SK-MEL-5 (cell line): ENCODE measurements at places on chromosomes 13 and 19. TPM values are rescaled to one million over a fixed set of nuclear protein-coding genes. Genes with fewer than 3 reads are reported as not detected.

Gene ERICH6B
- total RNA-seq: not detected in 2 replicates

Gene KCNJ14
- 0.58 and 0.64 TPM in 2 replicates for total RNA-seq

Gene FLT3
- not detected in 2 replicates for total RNA-seq

Gene POGLUT2
- not detected in 2 replicates for total RNA-seq

Gene PPP1R15A
- total RNA-seq: 26.3 and 30.2 TPM in 2 replicates

Gene NANOS2
- total RNA-seq: not detected in 2 replicates

Gene WASF3
- total RNA-seq: 17.2 and 17.4 TPM in 2 replicates

Gene ATXN8OS
- not detected in 2 replicates for total RNA-seq

- no peak for DNase-seq
These were observed 17.9 kb downstream of the BTBD2 start for GRCh38 chr19:1997353-1998233.

- no peak for DNase-seq
These were observed 181.5 kb downstream of the TSHZ3 start for GRCh38 chr19:31167690-31168089.

- no peak for DNase-seq
These were observed 58.0 kb upstream of the PDCD5 start for GRCh38 chr19:32522967-32523366.

DNA sequence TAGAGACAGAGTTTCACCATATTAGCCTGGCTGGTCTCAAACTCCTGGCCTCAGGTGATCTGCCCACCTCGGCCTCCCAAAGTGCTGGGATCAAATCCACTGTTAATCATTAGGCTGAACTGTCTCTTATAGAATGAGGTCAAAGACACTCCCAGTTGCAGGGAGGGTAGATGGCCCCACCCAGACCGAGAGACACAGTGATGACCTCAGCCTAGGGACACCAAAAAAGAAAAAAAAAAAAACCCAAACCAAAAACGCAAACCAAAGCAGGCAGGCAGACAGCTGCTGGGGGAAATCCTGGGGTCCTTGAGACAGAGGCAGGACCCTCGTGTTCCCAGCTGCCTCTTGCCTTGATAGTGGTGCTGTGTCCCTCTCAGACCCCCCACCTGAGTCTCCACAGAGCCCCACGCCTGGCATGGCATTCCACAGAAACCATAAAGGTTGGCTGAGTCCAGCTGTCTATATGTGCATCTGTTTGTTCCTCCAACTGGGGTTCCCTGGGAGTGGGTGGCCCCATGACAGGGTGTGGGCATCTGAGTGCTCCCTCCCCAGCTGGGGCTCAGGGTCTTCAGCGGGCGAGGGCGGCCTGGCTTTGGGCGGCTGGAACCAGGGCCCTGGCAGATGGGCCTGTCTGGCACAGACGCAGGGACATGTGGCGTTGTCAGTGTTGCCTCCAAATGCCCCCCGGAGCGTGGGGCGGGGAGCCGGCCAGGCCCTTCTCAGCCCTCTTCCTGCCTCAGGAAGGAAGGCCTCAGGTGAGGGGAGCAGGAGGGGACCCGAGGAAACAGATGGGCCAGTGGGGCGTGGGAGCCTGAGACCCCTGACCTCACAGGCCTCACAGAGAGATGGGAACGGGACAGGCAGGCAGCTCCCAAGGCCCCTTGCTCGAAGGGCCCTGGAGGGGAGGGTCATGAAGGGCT is 5.2 kb downstream of the DAND5 start:
- no peak for DNase-seq

DNA sequence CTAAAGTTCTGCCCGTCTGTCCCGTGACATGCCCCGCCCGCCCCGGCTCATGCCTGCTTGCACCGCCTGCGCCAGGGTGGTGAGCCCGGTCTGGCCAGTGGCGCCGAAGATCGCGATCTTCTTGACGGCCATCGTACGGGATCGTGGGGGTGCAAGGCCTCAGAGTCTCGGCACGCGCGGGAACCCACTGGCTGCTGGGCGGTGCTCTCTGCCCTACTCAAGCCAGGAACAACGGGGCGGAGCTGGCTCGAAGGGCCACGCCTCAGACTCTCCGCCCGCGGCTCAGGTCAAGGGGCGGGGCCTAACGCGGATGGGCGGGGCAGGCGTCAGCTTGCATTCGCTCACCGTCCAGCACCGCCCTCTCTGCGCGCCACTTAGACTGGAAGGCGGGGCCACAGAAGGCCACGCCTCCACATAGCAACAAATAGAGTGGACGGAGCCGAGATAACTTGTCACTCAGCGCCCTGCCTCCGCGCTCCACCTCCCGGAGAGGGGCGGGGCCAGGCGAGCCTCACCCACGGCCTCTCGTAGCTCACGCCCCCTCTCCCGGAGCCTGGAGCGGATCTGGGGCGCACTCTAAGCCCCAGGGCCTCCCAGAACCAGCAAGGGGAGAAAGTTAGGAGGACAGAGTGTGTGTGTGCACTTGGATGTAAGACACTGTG is at the start of gene BLVRB:
BLVRB (minus strand) TSS at position 189 of the 662 bp plus-strand sequence; CDS start at position 132, 57 bp downstream.
- peak; percentile 98 for DNase-seq

GRCh38 chr13:72462166-72462565 is 265.3 kb downstream of the MZT1 start:
- DNase-seq: no peak

DNA sequence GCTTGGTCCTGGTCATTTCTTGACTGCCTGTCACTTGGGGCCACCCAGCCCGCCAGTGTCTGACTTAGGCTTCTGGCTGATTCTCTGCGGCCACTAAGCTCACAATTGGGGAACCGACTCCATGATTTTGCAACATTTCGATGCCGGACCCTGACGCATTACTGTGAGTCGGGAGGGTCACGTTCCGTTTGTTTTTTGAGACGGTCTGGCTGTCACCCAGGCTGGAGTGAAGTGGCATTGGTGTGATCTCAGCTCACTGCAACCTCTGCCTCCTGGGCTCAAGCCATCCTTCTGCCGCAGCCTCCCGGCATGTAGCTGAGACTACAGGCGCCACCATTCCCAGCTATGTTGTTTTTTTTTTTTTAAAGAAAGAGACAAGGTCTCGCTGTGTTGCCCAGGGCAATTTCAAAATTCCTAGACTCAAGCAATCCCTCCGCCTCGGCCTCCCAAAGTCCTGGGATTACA is 3.2 kb upstream of the ADAT3 start:
- DNase-seq: no peak

- DNase-seq: no peak
These were observed 155.1 kb downstream of the SUCLA2 start for GRCh38 chr13:47845981-47846380.

DNA sequence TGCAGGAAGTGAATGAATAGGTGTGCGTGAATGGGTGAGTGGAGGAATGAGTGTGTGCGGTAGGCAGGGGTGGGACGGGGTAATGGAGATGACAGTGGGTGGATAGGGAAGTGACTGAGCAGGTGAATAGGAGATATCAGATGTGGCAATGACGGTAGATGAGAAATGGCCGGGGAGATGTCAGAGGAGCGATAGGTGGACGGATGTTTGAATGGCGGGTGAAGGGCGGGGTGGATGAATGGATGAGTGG is 1.5 kb downstream of the TTC9B start:
- DNase-seq: no peak

- no peak for DNase-seq
These were observed 39.6 kb downstream of the INSR start for GRCh38 chr19:7254590-7254989.

- DNase-seq: peak; percentile 48
These were observed 7.9 kb downstream of the UNC13A start for GRCh38 chr19:17680230-17680722.

DNA sequence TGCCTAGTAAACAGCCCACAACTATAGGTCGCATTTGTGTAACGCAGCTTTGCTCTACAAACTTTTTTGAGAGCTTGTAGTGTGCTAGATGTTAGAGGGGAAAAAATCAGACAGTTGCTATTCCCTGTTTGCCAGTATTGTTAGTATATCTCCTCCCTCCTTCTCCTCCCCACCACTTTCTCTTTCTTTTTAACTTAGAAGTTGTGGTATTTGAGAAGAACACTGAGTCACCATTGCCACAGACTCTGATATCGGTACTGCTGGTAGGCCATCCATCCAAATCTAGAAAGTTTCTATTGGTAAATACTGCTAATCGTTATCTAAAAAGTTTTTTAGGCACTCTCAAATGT is 666 bp downstream of the POMP start:
- DNase-seq: no peak

GRCh38 chr13:68214691-68215415 is 984.7 kb upstream of the PCDH9 start:
- DNase-seq: no peak

DNA sequence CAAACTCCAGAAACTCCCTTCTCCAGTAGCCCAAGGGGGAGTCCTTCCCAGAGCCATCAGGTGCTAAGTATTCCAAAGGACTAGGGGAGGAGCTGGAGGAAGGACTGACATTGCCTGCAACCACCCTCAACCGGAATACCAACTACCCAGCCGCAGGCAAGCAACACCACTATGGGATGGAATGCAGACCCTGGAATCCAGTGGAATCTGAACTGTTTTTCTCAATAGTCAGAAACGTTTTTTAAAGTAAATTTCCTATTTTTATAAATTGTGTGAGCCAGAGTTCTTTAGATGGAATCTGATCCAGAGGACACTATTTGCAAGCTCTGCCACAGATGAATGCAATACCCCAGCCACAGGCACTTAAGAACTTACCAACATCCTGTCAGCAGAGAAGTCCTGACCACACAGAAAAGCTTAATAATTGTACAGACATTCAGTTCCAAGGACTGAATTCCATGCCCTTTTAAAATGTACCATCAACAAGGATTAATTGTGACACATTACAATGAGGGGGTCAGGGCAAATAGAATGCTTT is 92.1 kb downstream of the USP12 start:
- DNase-seq: peak; percentile 54

DNA sequence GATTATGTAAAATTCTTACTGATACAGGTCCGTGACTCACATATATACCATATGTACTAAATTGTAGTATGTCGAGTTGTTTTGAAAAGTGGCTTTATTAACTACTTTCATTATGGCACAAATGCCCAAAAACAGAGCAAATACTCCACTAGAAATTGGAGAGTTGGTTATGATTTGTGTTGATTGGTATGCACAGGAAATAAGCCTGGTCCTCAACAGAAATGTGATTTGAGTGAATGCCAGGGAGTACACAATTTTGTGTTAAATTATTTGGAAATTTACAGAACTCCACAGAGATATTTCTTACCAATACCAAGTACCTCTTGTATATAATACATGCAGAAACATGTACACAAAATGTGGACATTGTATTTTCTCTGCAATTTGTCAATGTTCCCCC is 676.7 kb downstream of the PCDH9 start:
- DNase-seq: no peak

DNA sequence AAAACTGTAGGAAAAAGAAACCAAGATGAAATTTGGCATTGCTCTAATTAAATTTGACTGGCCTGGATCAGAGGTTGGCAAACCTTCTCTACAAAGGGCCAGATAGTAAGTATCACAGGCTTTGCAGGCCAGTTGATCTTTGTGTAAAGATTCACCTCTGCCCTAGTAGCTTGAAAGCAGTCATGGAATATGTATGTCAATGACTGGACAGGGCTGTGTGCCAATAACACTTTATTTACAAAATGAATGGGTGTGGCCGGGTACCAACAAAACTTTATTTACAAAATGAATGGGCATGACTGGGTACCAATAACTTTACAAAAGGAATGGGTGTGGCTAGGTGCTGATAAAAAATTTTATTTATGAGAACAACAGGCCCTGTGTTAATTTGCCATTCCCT is 20.0 kb downstream of the SIN3B start:
- no peak for DNase-seq

DNA sequence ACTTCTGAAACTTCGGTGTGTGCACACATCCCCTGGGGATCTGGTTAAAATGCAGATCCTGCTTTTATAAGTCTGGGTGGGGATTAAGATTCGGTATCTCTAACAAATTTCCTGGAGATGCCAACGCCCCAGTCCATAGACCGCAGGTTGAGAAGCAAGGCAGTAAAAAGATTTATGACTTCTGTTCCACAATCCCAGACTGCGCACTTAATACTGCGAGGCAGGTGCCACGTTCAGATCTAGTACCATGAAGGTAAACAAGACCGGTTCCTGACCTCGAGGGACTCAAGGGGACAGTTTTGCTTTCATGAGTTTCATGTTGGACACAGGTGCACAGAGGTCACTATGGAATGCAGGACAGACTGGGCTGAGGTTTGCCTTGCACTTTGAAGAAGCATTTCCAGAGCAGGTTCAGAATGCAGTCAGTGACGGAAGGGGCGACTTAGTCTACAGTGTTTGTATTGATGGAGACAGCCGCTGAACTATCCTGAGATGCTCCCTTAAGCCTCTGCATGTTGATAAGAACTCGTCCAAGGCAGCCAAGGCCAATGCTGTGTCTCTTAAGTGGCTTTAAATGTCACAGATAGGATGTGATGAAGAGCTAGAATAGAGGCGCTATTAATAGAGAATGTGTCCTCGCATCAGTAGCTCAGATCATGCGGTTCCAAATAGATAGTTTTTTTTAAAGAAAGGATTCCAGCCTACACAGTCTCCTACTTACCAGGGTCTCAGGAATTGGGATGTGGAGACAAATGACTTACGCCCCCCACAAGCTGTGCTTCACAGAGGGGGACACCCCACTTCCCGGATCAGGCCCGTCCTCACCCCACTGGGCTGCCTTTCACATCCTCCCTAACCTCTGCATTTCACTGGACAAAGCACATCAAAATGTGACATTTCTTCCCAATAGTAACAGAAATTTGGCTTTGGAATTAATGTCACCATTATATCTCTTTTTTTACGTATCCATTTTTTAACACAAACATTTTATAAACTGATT is 97.1 kb upstream of the IRS2 start:
- DNase-seq: peak; percentile 18

DNA sequence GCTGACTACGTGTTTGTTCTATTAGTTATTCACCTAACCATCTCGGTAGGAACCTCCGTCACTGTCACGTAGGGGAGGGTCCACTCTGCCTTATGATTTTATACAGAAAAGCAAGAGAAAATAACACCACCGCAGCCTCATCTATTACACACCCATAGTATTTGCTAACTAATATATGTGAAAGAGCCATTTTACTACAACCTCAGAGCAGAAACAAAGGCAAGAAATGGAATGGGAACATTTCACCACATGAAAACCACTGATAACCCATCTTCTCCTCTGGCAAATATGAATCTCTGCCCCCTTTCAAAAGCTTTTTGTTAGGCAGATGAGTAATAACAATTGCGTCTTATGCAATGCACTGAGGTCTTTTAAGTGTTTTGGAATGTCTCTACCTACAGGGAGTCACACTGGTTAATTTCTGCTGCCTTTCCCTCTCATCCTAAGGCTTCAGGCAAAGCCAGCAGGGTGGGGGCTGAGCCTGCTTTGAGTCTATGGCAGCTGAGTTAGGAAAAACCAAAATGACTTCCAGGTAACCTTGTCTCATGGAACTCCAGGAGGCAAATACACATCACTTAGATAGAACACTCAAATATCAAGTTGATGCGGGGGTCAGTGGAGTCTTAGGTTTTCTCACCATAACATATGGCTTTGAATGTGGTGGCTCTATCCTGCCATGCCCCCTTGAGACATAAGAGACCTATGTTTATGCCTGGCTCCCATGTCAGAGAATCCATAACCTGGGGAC is 15.0 kb downstream of the TSHZ3 start:
- DNase-seq: no peak

DNA sequence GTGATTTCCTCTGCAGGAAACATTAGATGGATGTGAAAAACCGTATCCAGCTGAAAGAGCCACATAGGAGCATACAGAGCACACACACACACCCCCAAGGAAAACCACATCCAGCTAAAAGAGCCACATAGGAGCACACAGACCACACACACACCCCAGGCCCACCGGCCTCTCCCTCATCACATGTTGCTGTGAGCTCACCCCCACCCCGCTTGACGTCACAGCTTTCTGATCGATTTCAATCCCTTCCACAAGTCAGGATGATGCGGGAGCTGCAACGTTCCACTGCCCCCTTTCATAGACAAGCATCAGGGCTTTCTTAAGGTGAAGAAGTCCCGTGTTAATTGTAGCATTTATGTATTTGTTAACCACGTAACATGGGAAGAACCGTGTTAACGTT is 72.4 kb upstream of the SOX1 start:
- DNase-seq: no peak
